ENCODE measurements at places on chromosomes 3 and 15. TPM values are rescaled to one million over a fixed set of nuclear protein-coding genes. Genes with fewer than 3 reads are reported as not detected.

POC1A gene
- total RNA-seq: 1.9 TPM

DNA sequence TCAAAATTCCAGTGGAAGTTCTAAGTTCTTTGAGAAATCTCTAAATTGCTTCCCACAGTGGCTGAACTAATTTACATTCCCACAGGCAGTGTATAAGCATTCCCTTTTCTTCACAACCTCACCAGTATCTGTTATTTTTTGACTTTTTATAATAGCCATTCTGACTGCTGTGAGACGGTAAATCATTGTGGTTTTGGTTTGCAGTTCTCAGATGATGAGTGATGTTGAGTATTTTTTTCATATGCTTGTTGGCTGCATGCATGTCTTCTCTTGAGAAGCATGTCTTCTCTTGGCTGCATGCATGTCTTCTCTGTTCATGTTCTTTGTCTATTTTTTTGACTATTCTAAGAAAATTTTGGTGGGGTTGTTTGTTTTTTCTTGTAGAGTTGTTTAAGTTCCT lies 499.6 kb upstream of the CCDC54 start:
- no peak for DNase-seq

GRCh38 chr15:60557191-60557618 lies 78.3 kb upstream of the ICE2 start:
- no peak for DNase-seq

DNA sequence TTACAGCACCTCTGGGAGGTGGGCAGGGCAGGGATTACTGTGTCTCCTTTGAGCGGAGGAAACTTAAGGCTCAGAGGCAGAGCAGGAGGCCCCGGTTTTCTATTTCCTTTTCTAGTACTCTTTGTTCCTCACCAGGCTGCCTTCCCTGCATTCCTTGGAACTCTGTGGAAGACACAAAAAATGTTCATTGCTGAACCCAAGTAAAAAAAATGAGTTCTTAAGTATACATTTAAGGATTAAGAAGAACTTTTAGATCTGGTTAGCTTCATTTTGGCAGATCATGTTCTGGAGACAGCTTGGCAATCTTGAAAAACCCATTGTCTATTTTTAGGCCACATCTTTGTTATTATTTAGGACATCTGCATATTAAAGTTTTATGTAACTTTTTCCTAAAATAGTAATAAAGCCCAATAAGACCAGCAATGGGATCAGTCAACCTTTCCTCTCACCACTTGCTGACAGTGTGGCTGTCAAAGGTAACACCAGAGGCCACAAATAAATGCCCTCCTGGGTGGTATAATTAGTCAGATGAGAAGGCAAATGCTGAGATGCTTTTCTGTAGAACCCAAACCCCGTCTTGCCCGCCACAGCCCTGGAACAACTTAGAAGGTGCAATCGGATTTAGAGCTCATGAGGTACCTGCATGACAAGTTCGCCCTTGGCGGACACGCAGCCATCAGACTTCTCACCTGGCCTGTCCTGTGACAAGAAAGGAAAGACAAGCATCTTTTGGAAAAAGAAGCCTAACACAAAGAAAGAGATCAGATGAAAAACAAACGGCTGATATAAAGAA lies 97.2 kb downstream of the DGKG start:
- DNase-seq: no peak

GRCh38 chr3:56880720-56881575 lies 79.2 kb upstream of the ARHGEF3 start:
- no peak for DNase-seq

- no peak for DNase-seq
Observed at GRCh38 chr3:177182352-177182751, 14.9 kb downstream of the TBL1XR1 start.

DNA sequence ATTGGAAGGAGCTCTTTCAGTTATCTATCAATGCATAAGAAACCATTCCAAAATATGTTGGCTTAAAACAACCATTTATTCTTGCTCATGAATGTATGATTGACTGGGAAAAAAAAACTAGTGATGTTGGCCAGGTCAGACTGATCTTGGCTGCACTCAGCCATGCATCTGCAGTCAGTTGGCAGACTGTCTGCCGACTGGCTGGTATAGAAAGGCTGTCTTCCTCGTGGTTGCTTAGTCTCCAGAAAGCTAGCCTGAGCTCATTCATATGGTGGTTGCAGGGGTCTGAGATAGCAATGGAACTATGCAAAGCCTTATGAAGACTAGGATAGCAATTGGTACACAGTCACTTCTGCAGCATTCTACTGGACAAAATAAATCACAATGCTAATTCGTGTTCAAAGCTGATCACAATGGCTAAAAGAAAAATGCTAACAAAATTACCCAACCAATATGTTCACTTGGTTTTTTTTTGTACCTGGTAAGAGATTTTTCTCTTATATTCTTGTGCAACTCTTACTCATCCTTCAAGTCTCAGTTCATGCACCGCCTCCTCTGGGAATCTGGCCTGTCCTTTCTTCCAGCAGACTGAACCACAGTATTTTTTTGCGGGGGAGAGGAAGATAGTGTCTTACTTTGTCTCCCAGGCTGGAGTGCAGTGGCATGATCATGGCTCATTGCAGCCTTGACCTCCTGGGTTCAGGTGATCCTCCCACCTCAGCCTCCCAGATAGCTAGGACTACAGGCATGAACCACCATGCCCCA lies 126.8 kb downstream of the KCNAB1 start:
- DNase-seq: no peak

Measured in left cardiac atrium (tissue), 4 donors.